Activated CD8-positive, alpha-beta memory T cell treated with anti-CD3 and anti-CD28 coated beads for 1 hour (primary cell): ENCODE measurements at places on chromosomes 6 and 20.

DNA sequence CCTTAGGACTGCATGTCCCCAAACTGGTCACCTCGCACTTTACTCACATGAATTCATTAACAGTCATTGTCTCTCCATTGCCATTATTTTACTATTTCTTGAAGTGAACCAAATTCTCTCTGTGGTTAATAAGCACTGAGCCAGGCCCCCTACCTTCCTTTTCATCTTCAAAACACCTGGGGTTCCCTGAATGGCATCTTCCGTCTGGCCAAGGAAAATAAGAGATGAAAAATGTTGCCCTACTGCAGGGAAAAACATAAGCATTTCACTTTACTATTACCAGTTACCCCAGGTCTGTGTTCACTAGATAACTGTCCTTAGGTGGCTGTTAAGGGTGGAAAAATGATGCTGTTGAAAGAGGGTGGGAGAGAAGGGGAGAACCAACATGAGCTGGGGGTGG is 10.0 kb upstream of the NKX2-2 start:
- no peak for DNase-seq

DNA sequence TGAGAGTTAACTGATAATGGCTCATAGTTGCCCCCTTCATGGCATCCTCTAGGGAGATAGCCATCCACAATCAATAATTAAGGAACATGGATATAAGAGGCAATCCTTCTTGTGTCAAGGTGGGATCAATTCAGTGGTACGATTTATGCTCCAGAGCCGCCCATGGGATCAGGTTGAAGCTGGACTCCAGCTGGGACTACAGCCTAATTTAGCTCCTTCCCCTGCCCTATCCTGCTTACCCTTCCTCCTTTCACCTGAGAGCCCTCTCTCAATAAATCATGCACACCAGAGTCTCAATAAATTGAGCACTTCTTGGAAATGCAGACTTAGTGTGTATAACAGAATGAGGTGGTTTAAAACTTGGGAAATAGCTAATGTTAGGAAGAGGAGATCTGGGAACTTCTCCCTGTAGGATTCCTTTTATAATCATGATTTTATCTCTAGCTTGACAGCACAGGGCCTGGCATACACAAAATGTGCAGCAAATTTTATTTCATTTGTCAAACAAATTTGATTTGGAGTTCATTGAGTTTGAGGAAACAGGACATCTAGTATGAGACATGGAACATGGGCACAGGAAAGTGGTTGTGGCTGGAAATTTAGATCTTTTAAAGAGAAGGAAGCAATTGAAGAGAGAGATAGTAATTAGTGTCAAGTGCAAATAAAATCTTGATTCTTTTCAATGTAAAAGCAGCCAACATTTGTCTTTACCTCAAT is 28.6 kb upstream of the OGFRL1 start:
- DNase-seq, result no peak

DNA sequence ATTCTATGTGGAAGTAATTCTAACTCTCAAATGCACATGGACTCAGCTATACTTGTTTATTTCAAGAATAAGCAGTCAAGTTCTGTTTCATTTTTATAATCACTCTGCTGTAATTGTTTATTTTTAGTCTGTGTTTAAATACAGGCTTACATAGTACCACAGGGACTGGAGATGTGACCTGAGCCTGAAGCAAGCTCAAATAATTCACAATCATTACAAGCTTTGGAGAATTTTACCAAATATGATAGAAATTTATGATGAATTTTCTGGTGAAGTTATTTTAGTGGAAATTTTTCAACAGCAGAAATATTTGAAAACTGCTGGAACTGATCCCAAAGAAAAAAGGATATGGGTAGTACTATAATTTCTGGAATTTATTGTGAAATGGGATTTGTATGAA is 41.6 kb upstream of the DSE start:
- DNase-seq, result no peak

GRCh38 chr6:154257067-154257466 is 99.5 kb downstream of the IPCEF1 start:
- DNase-seq, result no peak

GRCh38 chr6:91020744-91021143 is 433.9 kb upstream of the MAP3K7 start:
- DNase-seq, result no peak

DNA sequence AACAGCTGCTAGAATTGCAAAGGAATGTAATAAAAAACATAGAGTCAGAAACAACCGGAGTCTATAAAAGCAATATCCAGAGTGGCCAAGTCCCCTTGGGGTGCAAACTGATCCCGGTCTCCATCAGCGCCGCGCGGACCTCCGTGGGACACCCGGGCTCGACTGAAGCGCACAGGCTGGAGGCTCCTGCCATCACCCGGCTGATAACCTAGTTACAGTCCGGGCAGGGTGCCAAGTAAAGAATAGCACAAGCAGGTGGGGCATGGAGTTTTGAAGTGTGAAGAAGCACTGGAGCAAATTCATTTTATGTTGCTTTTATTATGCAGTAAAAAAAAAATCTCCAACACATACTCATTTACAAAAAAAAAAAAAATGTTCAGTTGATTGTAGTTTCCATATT is 205.1 kb upstream of the GMDS start:
- no peak for DNase-seq

DNA sequence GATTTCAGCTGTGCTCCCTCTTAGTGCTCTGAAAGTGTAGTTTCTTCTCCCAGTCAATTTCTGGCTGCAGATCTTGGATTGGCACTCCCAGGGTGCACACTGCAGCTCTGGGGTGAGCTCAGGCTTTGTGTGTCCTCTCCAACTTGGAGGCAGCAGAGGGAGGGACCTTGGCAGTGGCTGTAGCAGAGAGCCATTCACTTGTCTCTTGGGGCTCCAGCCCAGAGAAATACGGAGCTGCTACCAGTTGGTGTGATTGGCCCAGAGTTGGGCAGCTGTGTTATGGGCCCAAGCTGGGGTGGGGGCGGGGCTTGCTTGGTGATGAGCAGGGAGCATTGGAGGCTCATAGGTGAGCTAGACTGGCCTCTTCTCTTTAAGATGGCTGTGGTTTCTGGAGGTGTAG is 65.9 kb downstream of the KLHL32 start:
- DNase-seq, result no peak

DNA sequence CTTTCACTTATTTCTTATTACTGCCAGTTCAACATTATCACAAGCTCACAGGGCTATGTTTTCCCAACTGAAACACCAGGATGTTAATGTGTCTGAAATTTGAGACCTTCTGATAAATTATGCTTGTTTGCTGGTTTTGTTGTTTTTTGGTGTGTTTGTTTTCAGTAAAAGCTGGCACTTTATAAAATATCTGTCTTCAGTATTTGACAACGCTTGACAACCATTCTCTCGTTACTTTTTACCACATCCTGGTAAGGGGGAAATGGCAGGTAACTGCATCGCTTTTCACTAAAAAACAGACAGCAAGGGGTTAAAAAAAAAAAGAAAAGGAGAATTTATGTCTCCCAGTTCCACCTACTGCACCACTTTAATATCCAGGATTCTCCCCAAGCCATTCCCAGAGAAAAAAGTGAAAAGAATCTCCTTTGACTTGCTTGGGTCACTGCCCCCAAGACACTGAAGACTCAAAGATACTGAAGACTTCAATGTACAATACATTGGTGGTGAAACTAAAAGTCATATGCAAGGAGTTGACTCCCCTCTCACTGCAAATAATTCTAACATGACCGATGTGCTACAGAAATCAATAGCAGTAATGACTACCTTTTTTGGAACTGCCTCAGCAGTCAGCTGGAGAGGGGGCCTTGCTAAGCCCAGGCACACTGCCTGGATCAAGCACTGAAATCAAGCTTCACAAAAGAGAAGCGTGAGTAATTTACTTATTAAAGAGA is 88.9 kb downstream of the HIVEP2 start:
- no peak for DNase-seq

DNA sequence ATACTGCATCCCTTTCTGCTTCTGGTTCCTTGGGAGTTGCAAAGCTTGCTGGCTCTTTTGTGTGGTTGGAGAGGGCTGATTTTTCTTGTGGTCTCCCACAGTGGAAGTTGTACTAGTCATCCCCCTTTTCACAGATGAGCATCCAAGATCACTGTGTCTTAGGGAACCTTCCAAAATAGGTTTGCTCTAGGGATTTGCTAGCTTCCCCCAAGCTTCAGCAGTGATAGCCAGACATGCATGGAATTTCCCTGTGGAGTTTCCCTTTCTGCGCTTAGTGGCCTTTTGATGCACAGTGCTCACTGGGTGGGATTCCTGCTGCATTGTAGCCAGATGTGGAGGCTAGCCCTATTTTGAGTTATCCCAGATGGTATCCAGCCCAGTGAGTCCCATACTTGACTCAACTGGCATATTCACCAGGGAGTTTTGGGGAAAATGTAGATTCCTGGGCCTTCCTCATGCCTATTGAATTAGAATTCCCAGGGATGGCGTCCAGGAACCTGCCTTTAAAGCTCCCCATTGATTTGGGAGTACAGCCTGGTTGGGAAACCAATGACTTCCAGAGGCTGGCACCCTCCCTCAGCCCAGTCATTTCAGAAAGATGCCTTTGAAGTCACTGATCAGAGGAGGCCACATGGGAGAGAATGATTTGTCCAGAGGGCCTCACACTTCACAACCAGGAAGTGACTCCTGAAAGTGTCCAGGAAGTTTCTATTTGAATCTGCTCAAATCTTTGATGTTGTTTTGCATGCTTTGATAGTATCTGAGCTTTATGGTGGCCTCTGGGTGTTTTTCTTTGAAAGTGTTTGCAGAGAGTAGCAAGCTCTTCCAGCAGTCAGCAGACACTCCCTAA is 25.9 kb downstream of the PPARD start:
- no peak for DNase-seq

GRCh38 chr20:47356220-47356525 is 326 bp downstream of the ZMYND8 start:
- no peak for DNase-seq

GRCh38 chr20:59381689-59382088 is 81.3 kb downstream of the EDN3 start:
- no peak for DNase-seq

DNA sequence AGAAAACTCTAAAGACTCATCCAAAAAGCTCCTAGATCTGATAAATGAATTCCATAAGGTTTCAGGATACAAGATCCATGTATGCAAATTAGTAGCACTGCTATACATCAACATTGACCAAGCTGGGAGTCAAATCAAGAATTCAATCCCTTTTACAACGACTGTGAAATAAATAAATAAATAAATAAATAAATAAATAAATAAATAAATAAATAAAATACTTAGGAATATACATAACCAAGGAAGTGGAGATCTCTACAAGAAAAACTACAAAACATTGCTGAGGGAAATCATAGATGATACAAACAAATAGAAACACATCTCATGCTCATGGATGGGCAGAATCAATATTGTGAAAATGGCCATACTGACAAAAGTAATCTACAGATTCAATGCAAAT is 132.0 kb upstream of the NRSN1 start:
- no peak for DNase-seq

DNA sequence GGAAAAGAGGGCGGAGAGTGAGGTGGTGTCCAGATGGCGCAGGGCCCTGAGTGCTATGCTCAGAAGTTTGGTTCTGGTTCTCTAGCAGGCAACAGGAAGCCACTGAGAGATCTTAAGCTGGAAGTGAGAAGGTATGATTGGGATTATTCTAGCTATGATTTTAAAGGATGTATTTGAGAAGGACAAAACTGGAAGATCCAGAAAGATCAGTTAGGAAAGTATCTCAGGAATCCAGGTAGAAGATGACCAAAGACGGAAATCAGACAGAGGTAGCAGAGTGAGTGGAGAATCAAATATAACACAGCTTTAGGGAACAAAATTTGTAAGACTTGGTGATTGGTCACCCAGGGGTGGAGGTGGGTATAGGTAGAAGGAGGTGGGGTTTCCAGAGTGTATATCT is 5.8 kb downstream of the SYNE1 start:
- DNase-seq, result no peak

DNA sequence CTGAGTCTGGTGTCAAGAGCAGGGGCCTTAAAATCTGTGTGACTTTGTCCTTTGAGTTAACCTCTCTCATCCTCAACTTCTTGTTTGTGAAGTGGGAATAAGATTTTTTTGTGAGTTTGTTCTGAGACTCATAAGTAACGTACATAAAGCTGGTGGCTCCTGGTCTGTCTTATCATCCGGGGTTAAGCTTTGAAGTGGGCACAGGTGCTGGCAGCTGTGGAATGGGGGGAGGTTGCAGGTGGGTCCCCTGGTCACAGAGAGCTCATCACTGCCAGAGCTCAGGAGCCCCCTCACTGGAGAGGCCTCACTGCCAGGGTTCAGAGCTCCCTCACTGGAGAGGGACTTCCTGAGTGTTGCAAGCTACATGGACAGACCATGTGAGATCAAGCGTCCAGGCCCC is 174.1 kb downstream of the NRN1 start:
- DNase-seq, result no peak

DNA sequence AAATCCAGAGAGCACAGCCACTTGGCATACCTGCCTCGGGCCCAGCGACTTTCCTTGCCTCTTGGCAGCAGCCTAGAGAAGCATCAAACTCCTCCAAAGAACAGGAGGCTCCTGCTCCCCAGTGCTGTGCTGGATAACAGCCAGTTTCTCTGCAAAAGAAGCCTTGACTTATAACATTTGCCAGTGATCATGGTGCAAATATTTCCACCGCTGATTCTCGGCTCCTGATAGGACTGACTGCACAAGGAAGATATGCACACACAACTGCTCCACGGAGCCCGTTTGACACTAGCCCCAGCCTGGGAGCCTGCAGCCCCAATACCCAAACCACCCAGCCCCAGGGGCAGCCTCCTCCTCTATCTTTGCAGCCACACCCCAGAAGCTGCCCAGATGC is 17.5 kb downstream of the ACSS1 start:
- DNase-seq, result no peak

DNA sequence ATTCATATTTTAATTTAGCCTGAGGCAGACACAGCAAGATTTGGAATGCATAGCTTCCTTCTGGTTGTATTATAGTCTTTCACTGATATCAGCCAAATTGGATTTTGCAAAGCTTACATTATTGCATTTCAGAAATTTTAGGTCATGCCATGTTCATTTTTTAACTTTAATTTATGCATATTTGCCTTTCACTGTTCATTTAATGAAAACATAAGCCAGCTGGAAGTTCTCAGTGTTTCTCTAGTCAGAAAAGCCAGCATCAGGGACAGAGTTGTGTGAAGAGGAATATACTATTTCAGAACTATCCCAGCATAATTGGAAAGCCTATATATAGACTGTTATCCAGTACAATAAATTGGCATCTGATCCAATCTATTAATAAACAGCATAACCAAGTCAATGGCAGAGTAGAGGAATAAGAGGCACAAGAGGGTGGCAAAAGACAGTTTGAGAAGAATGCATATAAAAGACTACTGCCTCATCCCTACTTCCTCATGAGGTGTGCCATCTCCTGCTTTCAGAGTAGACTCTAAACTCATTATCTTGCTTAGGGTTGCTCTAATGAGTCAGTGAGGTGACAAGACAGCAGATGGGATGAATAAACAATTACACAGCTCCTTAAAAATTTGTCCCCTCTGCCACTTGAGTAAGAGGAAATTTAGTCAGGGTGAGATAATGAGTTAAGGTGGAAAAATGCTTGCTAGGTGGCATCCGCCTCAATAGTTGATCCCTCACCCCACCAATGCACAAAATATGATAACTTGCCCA is 159.8 kb upstream of the HCRTR2 start:
- no peak for DNase-seq

GRCh38 chr6:110116258-110116657 is 63.2 kb downstream of the WASF1 start:
- no peak for DNase-seq

GRCh38 chr20:15288106-15288505 is 950.7 kb upstream of the FLRT3 start:
- no peak for DNase-seq

GRCh38 chr6:37783856-37784584 is 35.5 kb upstream of the ZFAND3 start:
- DNase-seq, result no peak
